ENCODE measurements at places on chromosomes 2 and 18.

- no peak for DNase-seq
Measured at GRCh38 chr18:63098018-63098981, 221.3 kb downstream of the BCL2 start.

- no peak for DNase-seq
Measured at GRCh38 chr18:35407871-35408481, 30.8 kb upstream of the ZNF396 start.

DNA sequence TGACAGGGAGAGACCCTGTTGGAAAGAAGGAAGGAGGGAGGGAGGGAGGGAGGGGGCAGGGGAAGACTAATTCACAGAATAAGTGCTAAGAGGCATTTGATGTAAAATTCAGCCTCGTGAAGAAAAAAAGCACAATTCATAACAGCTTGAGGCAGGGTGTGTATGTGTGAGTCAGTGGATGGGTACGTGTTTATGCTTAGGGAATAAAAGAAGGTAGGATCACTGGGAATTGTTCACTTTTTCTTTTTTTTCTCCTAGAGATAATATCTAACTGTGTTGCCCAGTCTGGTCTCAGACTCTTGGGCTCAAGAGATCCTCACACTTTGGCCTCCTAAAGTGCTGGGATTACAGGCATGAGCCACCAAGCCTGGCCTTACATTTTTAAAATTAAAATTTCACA, 39.2 kb downstream of the WDR33 start:
- no peak for DNase-seq

- no peak for DNase-seq
Measured at GRCh38 chr18:63169853-63170252, 149.7 kb downstream of the BCL2 start.

DNA sequence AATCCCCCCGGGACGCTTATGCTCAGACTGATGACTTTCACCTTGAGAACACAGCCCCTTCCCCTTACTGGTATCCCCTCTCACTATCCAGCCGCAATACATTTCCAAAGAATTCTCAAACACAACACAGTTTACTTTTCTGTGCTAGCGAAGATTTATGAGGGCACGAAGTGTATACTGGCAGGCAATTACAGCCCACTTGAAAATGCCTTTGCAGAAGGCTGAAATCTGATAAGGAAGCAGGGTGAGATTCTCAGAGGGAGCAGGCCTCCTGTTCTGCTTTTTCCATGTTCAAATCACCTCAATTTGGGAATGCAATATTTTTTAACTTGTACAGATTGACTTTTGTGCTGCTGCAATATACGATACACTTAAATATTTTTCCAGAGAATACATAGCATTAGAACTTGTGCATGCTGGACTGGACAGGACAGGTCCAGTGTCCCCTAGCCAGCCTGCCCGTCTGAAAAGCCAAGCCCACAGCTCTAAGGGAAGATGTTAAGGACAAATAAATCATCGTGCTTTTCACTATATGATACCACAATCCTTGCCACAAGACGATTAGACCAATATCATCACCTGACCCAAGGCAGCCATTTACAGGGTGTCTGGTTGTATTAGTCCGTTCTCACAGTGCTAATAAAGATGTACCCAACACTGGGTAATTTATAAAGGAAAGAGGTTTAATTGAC, 262.1 kb downstream of the EPHA4 start:
- DNase-seq = no peak

- no peak for DNase-seq
Measured at GRCh38 chr2:132446444-132446843, 29.8 kb downstream of the GPR39 start.

GRCh38 chr2:403682-404081, 115.8 kb upstream of the ALKAL2 start:
- DNase-seq = no peak

DNA sequence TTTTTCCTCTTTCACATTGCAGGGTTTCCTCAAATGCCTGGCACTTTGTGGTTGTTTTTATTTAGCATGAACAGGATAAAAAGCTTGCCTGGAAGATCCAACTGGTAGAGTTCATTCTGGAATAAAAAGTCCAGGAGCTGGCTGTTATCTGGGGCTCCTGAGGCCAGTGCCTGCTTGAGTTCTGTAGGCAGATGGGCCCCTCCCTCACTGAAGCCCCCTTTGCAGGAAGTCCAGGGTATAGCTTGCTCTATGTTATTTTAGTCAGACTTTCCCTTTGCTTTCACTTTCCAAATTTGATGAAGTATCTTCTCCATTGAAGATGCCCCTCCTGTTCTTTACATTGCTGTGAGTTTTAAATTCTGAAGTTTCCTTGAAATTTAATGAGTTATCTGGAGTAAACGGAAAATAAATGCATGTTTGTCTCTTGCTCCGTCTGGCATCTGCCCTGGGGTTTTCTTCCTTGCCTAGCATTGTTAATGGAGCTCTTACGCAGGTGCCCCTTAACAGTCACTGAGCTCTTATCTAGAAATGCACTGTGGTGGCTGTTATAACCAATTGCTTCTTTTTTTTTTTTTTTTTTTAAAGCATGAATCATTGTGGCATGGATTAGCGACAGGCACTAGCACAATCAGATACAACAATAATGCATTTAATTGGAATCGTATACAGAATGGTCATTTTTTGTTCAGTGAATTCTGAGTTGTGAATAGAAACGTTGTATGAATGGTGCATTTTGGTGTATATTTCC, 27.0 kb upstream of the LPIN1 start:
- no peak for DNase-seq

GRCh38 chr2:9152975-9153642, 53.5 kb upstream of the ASAP2 start:
- no peak for DNase-seq

DNA sequence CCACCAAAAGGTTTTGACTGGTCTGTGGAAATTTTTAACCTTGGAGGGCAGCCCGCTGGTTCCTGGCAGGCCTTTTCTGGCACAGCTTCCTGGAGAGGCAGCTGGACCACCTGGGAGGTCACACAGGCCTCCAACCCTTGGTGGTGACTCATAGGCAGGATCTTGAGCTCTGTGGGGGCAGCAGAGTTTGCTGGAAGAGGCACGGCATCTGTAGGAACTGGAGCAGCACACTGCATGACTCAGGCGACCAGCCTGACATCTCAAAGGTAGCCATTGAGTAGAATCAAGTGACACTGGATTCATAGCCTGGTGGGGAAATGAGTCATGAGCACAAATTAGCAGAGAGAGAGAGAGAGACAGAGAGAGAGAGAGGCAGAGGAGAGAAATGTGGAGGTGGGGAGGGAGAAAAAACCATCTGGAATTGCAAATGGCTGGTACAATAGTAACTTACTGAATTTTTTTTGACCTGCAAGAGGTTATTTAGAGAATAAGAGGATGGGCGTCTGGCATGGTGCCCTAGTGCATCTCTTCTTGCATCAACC, 57.4 kb downstream of the TRPM8 start:
- no peak for DNase-seq

All from iPS DF 19.7 (cell line).